Melanocyte of skin (primary cell): ENCODE measurements at places on chromosomes 7 and 10. TPM values are rescaled to one million over a fixed set of nuclear protein-coding genes. Genes with fewer than 3 reads are reported as not detected.

The PDK4 gene
- total RNA-seq: 1.7 and 10.2 TPM in 2 replicates

The TSPAN12 gene
- 0.33 and 0.46 TPM in 2 replicates for total RNA-seq

The FXYD4 gene
- total RNA-seq: not detected in 2 replicates

The PAPOLB gene
- total RNA-seq: under 0.01 TPM in 1 of 2 replicates, not detected in the other

The PNLIPRP3 gene
- 0.67 and 0.77 TPM in 2 replicates for total RNA-seq

The OGDHL gene
- under 0.01 TPM in 2 replicates for total RNA-seq

The CLRN3 gene
- under 0.01 TPM in 1 of 2 replicates, not detected in the other for total RNA-seq

The CNPY1 gene
- not detected in 2 replicates for total RNA-seq

The GIMAP5 gene
- total RNA-seq: 0.36 TPM in 1 of 2 replicates, not detected in the other

The TRPV5 gene
- total RNA-seq: not detected in 2 replicates

The MACROH2A2 gene
- total RNA-seq: 0.69 and 2.9 TPM in 2 replicates

The OPN4 gene
- total RNA-seq: not detected in 2 replicates

The IFT22 gene
- total RNA-seq: 20.0 TPM in 2 replicates

The KCND2 gene
- total RNA-seq: under 0.01 TPM in 1 of 2 replicates, not detected in the other

The ABCB4 gene
- 4.7 and 13.9 TPM in 2 replicates for total RNA-seq

The LIPK gene
- not detected in 2 replicates for total RNA-seq
